Osteoblast (primary cell): ENCODE measurements at places on chromosomes 13 and 19. TPM values are rescaled to one million over a fixed set of nuclear protein-coding genes. Genes with fewer than 3 reads are reported as not detected.

DNA sequence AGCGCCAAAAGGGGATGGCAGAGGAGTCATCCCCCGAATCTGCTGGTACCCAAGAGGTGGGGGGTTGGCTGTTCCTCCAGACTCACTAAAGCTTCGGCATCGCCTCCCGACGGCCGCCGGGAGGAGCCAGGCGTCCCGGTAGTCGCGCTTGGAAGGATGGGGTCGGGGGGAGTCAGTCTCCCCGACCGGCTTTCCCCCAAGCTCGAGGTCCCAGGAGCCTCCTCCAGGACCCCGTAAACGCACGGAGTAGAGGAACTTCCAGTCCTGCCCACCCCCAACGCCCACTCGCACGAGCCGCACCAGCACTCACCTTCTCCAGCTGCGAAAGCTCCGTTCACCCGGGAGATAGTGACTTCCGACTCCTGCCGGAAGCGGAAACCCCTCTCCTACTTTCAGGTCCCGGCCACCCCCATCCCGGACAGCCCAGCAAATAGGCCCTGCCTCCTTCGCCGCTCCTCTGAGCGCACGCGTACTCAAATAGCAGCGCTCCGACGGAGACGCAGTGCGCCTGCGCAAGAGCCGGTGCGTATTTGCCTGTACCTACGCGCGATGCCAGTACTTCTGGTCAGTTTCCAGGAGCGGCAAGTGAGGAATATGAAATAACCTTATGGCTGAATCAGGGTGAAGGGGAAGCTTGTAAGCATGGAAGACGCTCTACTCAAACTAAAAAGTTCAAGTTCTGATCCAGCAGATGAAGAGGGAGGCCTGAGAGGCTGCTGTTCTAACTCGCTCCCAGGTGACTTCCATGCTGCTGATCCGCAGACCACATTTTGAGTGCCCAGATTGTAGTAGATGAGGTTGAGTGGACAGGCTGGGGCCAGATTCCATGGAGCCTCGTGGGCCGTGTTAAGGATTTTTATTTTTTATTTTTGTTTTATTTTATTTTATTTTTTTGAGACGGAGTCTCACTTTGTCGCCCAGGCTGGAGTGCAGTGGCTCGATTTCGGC is at the start of gene ELOF1:
TSS of gene ELOF1 (minus strand) at position 350 of the 948 bp plus-strand sequence. CDS start 4,883 bp downstream, outside the sequence.
- DNase-seq: peak; percentile 99
- peak within 1 kb of the TSS; percentile 99 for H3K4me3 ChIP-seq
- peaks cover 5% of the 10 kb centered on the region for H3K36me3 ChIP-seq
- H3K27me3 ChIP-seq: no peaks in the 10 kb centered on the region

DNA sequence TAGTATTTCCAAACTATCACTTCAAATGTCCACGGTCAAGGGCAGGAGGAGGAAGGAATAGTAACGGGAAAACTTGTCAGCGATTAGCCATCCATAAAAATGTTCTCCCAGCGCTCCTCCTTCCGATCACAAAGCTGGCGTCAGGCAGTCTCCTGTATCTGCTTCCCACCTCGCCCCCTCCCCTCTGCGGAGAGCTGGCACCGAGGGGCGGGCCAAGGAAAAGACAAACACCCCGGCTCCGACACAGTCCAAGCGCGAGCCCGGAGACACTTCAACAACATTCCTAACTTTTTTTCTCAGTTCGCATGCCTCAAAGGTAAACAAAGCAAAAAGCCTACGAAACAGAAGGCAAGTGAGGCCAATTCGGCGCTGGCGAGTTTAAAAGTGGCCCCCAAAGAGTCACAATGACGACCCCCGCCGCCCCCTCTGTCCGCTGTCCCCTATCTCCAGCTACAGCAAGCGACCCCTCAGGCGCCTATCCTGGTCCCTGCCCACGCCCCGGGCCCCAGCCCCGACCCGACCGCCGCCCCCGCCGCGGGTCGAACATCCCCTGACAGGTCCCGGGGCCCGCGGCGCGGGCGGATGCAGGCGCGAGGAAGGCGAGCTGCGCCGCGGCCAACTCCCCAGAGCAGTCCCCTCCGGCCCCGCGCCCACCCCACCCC is 736 bp downstream of the SMAD9 start:
- peak overlapping the region; percentile 86 for H3K4me3 ChIP-seq
- H3K27me3 ChIP-seq: no peaks in the 10 kb centered on the region
- H3K27ac ChIP-seq: peak overlapping the region; percentile 70

GRCh38 chr19:38079926-38080380 is 144.1 kb downstream of the DPF1 start:
- peaks cover 22% of the 10 kb centered on the region for H3K36me3 ChIP-seq
- H3K4me1 ChIP-seq: peaks cover 17% of the 10 kb centered on the region
- DNase-seq: peak; percentile 100
- peak overlapping the region; percentile 90 for H3K27ac ChIP-seq

Gene TYROBP
- 0.36 TPM in 1 of 2 replicates, not detected in the other for total RNA-seq

Gene TOMM40
- 28.3 and 31.8 TPM in 2 replicates for total RNA-seq

DNA sequence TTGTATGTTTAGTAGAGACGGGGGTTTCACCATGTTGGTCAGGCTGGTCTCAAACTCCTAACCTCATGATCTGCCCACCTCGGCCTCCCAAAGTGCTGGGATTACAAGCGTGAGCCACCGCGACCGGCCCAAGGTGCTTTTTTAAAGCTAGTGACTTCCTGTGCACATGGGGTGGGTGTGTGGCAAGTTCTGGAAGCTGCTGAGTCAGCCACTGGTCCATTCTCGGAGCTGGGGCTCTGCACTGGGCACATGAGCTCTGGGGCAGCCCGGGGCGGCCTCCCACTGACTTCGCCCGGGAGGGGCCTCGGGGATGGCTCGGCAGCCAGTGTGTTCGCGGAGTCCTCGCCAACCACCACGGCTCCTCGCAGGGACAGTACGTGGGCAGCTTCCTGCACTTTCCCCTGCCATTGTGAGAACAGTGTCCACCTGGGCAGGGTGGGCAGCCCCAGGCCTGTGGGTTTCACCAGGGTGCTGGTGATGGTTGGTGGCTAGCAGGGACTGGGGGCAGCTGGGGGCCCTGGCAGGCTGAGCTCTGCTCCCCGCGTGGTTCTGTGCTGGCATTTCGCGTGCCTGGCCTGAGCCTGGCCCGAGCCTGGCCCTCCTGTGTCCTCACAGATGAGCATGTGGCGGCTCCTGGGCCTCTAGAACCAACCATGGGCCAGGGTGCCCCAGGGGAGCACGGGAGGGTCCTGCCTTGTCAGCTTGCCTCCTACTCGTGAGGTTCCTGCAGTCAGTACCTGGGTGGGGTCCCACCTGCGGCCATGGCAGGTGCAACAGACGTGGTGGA is 12.2 kb downstream of the CBARP start:
- no peaks in the 10 kb centered on the region for H3K4me1 ChIP-seq
- no peak overlapping the region for H3K4me3 ChIP-seq
- no peak overlapping the region for H3K27ac ChIP-seq
- peaks cover 22% of the 10 kb centered on the region for H3K36me3 ChIP-seq
- no peaks in the 10 kb centered on the region for H3K27me3 ChIP-seq

Gene TEX101
- not detected in 2 replicates for total RNA-seq

Gene LILRB5
- total RNA-seq: not detected in 2 replicates

Gene ZNF547
- 3.5 and 5.1 TPM in 2 replicates for total RNA-seq

DNA sequence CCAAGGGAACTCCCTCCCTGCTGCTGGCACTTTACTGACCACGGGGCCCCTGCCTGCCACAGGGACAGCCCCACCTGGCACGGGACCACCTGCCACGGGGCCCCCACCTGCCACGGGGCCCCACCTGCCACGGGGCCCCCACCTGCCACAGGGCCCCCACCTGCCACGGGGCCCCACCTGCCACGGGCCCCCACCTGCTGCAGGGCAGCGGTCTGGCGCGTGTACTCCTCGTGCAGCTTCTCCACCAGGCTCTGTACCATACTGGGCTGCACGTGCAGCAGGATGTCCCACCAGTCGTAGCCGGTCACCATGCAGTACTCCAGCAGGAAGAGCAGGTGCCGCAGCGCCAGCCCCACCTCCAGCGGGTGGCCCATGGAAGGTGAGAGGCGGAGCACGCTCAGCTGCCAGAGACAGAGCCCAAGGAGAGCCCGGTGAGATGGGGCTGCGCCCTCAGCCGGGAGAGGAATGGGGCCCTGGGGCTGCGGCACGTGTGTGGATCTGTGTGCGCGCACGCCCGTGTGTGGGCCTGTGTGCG is 16.1 kb downstream of the MED16 start:
- no peak overlapping the region for H3K27ac ChIP-seq
- no peak for DNase-seq
- H3K36me3 ChIP-seq: peaks cover 17% of the 10 kb centered on the region

Gene KLF1
- total RNA-seq: not detected in 2 replicates

Gene DNAJC15
- 13.0 and 17.0 TPM in 2 replicates for total RNA-seq

Gene CRB3
- not detected in 2 replicates for total RNA-seq

GRCh38 chr13:45447050-45447661 is 17.6 kb upstream of the COG3 start:
- no peaks in the 10 kb centered on the region for H3K36me3 ChIP-seq
- no peak overlapping the region for H3K27ac ChIP-seq
- no peak overlapping the region for H3K4me3 ChIP-seq
- peaks cover 8% of the 10 kb centered on the region for H3K4me1 ChIP-seq
- DNase-seq: no peak
- no peaks in the 10 kb centered on the region for H3K27me3 ChIP-seq

GRCh38 chr19:9819596-9819909 is 674 bp upstream of the FBXL12 start:
- no peak for DNase-seq
- peaks cover 2% of the 10 kb centered on the region for H3K36me3 ChIP-seq
- H3K27ac ChIP-seq: no peak overlapping the region
- peaks cover 11% of the 10 kb centered on the region for H3K4me1 ChIP-seq
- peak overlapping the region; percentile 63 for H3K4me3 ChIP-seq
- H3K27me3 ChIP-seq: no peaks in the 10 kb centered on the region

- peak; percentile 73 for DNase-seq
- H3K27me3 ChIP-seq: no peaks in the 10 kb centered on the region
- H3K27ac ChIP-seq: no peak within 1 kb of the TSS
- H3K36me3 ChIP-seq: no peaks in the 10 kb centered on the region
- peak within 1 kb of the TSS; percentile 71 for H3K4me3 ChIP-seq
Observed at GRCh38 chr19:38264486-38265212, at the start of gene SPINT2. Gene SPINT2 (plus strand): TSS chr19:38264573. CDS start chr19:38264893, 320 bp downstream.

DNA sequence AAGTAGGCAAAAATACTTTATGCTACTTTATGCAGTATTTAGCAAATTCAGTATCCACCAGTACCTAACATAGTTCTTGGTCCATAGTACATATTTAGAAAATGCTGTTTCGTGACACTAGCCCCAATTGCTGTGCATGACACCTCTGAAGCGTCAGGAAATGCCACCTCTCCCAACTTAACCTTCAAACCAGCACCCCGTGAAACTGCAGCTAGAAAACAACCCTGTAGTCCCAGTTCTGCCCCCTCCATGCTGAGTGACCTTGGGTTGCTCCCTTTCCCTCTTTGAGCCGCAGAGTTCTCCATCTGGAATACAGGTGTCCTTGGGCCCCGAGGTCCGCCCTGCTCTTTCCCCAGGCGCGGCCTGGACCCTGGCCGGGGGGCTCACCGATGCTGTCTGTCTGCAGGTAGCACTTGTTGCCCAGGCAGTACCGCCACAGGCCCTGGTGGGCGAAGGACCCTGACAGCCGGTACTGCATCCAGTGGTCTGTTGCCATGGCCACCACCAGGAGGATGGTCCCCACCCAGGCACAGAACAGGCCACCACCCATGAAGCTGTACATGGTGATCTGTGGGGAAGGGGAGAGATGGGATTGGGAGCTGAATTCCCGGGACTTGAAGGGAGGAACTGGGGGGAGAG is 773 bp downstream of the LIM2 start:
- no peak overlapping the region for H3K27ac ChIP-seq
- DNase-seq: no peak
- H3K27me3 ChIP-seq: no peaks in the 10 kb centered on the region
- no peaks in the 10 kb centered on the region for H3K4me1 ChIP-seq
- H3K36me3 ChIP-seq: no peaks in the 10 kb centered on the region

Gene ZNF208
- total RNA-seq: 1.2 and 1.4 TPM in 2 replicates

GRCh38 chr19:33278403-33279269 is 23.7 kb downstream of the CEBPA start:
- no peak overlapping the region for H3K4me3 ChIP-seq
- no peak for DNase-seq
- H3K4me1 ChIP-seq: peaks cover 25% of the 10 kb centered on the region
- no peak overlapping the region for H3K27ac ChIP-seq
- no peaks in the 10 kb centered on the region for H3K27me3 ChIP-seq

GRCh38 chr19:12984143-12984627 is 11.1 kb upstream of the NFIX start:
- peaks cover 4% of the 10 kb centered on the region for H3K27me3 ChIP-seq
- H3K4me3 ChIP-seq: no peak overlapping the region
- H3K4me1 ChIP-seq: peaks cover 16% of the 10 kb centered on the region
- H3K27ac ChIP-seq: no peak overlapping the region

Gene OR7C1
- total RNA-seq: not detected in 2 replicates

GRCh38 chr13:91359631-91360030 is 12.1 kb downstream of the MIR17HG start:
- no peak overlapping the region for H3K27ac ChIP-seq
- no peaks in the 10 kb centered on the region for H3K4me1 ChIP-seq
- peaks cover 8% of the 10 kb centered on the region for H3K36me3 ChIP-seq
- DNase-seq: no peak

Gene CABP5
- total RNA-seq: not detected in 2 replicates

DNA sequence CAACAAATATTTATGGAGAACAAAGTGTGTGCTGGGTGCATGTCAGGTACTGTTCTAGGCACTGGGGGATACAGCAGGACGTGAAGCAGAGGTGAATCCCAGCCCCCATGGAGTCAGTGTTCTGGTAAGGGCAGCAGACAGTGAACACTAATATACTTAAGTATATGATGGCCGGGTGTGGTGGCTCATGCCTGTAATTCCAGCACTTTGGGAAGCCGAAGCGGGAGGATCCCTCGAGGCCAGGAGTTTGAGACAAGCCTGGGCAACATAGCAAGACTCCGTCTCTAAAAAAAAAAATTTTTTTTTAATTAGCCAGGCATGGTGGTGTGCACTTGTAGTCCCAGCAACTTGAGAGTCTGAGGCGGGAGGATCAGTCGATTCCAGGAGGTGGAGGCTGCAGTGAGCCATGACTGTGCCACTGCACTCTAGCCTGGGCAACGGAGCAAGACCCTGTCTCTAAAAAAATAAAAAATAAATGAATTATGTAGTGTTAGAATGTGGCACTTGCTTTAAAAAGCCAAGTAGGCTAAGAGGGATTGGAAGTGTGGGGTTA is 22.6 kb downstream of the CHST8 start:
- H3K27me3 ChIP-seq: no peaks in the 10 kb centered on the region
- H3K27ac ChIP-seq: no peak overlapping the region
- H3K36me3 ChIP-seq: no peaks in the 10 kb centered on the region

Gene CPAMD8
- total RNA-seq: 0.29 and 0.36 TPM in 2 replicates

DNA sequence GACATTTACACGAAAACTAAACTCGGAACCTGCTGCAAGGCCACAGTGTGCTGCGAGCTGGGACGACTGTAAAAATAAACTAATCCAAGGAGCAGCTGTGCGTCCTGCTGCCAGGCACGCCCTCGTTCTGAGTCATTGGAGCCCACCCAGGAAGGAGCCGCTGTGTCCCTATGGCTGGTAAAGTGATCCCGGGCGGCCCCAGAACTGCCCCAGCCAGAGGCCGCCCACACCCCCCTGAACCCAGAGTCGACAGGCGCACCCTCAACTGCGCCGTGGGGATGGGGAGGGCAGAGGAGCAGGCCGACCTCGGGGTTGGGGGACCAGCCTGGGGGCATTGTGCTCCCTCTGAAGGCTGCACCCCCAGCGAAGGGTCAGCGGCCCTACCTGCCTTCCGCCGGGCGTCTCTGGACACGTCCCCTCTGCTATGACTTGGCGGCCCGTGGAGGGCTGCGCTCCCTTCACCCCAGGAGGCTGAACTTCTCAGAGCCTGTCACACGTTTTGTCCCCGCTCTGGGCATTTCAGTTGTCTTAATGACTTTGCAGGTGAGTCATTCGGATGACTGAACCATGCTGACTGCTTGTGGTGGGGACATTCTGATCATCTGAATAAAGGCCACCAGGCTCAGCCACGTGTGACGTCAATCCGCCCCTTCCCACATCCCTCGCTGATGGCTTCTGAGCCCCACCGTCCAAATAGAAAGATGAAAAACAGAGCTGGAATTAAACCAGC is 42.7 kb downstream of the ADPRHL1 start:
- H3K36me3 ChIP-seq: no peaks in the 10 kb centered on the region
- peak; percentile 98 for DNase-seq
- H3K4me3 ChIP-seq: peak overlapping the region; percentile 55
